Endodermal cell (in vitro differentiated cells): ENCODE measurements at places on chromosomes 7 and 10. TPM values are rescaled to one million over a fixed set of nuclear protein-coding genes. Genes with fewer than 3 reads are reported as not detected.

DNA sequence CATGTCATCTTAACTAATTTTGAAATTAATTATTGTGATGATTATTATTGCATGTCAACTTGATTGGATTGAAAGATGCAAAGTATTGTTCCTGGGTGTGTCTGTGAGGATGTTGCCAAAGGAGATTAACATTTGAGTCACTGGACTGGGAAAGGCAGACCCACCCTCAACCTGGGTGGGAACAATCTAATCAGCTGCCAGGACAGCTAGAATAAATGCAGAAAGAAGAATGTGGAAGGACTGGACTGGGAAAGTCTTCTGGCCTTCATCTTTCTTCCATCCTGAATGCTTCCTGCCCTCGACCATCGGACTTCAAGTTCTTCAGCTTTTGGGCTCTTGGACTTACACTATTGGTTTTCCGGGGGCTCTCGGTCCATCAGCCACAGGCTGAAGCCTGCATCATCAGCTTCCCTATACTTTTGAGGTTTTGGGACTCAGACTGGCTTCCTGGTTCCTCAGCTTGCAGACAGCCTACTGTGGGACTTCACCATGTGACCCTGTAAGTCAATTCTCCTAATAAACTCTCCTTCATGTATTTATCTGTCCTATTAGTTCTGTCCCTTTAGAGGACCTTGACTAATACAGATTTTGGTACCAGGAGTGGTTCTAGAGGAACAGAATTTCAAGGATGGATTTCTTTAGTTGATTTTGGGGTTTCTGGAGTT lies 959.8 kb downstream of the ANKRD7 start:
- no peak overlapping the region for H3K27ac ChIP-seq
- DNase-seq = no peak
- no peak overlapping the region for H3K4me3 ChIP-seq
- no peaks in the 10 kb centered on the region for H3K36me3 ChIP-seq
- no peaks in the 10 kb centered on the region for H3K27me3 ChIP-seq

DNA sequence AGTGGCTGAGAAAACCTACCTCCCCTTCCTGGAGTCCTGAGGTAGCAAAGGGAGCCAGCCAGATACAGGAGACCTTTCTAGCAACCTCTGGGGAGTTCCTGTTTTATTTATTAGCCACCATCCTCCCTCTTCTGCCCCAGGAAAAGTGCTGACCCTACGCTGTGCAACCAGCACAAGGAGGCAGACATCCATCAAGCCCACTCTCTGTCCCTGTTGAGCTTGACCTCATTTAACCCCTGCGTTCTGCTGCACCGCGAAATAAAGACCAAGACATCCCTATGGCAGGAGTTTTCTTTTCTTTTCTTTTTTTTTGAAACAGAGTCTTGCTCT lies 25.3 kb upstream of the ANKRD2 start:
- H3K36me3 ChIP-seq = no peaks in the 10 kb centered on the region
- DNase-seq = no peak
- peaks cover 5% of the 10 kb centered on the region for H3K4me1 ChIP-seq

DNA sequence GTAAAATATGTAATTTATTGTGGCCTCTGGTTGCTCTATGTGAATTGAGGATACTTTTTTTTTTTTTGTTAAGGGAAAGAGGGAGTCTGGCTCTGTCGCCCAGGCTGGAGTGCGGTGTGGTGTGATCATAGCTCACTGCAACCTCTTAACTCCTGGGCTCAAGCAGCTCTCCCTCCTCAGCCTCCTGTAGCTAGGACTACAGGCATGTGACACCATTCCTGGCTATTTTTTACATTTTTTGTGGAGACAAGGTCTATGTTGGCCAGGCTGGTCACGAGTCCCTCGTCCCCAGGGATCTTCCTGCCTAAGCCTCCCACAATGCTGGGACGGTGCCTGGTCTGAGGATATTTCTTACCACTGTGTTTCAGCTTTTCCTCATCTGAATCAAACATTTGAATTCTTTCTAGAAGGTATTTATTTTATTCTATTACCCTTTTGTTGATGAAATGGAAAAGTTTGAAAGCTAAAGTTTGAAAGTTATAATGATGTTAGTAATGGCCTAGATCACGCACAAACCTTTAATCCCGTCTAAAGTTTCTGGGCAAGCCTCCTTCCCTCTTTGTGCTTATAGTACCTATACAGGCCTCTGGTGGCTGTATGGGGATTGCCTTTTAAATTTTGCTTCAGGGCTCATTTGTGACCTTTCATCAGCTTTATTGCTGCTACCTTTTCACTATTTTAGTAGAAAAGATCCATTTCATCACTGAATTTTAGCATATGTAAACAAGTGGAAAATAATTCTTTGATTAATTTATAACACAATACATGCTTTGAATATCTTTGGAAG lies 2.0 kb downstream of the IFRD1 start:
- H3K4me1 ChIP-seq = peaks cover 2% of the 10 kb centered on the region
- peaks cover 21% of the 10 kb centered on the region for H3K36me3 ChIP-seq
- H3K4me3 ChIP-seq = peak overlapping the region; percentile 92
- H3K27me3 ChIP-seq = no peaks in the 10 kb centered on the region
- H3K27ac ChIP-seq = peak overlapping the region; percentile 93
- peak; percentile 73 for DNase-seq

GRCh38 chr7:50504646-50505546 lies 54.7 kb upstream of the FIGNL1 start:
- no peak overlapping the region for H3K4me3 ChIP-seq
- H3K4me1 ChIP-seq = no peaks in the 10 kb centered on the region
- H3K36me3 ChIP-seq = no peaks in the 10 kb centered on the region
- no peak for DNase-seq
- no peaks in the 10 kb centered on the region for H3K27me3 ChIP-seq

GRCh38 chr7:17432793-17433192 lies 134.3 kb downstream of the AHR start:
- no peaks in the 10 kb centered on the region for H3K36me3 ChIP-seq
- H3K4me3 ChIP-seq = no peak overlapping the region
- DNase-seq = no peak
- no peaks in the 10 kb centered on the region for H3K27me3 ChIP-seq
- no peaks in the 10 kb centered on the region for H3K4me1 ChIP-seq

The CTAGE4 gene
- total RNA-seq = 2.1 to 7.3 TPM (median 6.3 TPM) in 3 replicates

GRCh38 chr7:30931161-30931928 lies 19.7 kb downstream of the AQP1 start:
- H3K27me3 ChIP-seq = no peaks in the 10 kb centered on the region
- H3K36me3 ChIP-seq = no peaks in the 10 kb centered on the region
- peak; percentile 54 for DNase-seq
- no peaks in the 10 kb centered on the region for H3K4me1 ChIP-seq
- no peak overlapping the region for H3K4me3 ChIP-seq
- no peak overlapping the region for H3K27ac ChIP-seq

DNA sequence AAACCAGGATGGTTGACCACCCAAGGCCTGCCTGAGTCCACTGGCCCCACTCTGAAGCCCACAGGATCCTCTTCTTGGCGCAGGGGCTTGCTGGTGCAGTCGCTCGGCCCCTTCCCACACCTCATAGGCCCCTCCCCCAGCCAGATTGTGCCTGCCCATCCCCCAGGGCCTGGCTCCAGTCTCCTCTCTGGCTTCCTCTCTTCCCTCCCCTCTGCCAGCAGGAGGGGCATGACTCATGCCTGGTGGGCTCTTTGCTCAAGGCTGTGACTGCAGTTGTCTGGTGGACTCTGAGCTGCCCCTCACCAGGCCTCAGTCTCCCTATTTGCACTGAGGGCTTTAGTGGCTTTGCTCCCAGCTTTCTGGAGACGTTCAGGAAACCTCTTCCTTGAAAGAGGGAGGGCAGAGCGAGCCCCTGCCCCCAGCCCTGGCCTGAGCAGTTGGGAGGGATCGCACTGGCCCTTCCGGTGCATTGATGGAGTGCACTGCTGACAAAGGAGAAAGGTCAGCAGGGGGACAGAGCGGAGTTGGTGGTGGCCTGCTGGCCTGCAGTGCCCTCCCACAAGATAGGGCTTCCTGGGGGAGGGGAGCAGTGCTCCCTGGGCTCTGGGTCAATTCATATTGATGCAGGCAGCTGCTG lies 60.7 kb downstream of the ZMIZ1 start:
- no peak overlapping the region for H3K4me3 ChIP-seq
- peaks cover 39% of the 10 kb centered on the region for H3K36me3 ChIP-seq
- no peaks in the 10 kb centered on the region for H3K27me3 ChIP-seq
- DNase-seq = peak; percentile 96

The CUBN gene
- total RNA-seq = 0.55 to 2.4 TPM (median 0.75 TPM) in 3 replicates

- no peaks in the 10 kb centered on the region for H3K4me1 ChIP-seq
- no peaks in the 10 kb centered on the region for H3K27me3 ChIP-seq
- peak; percentile 39 for DNase-seq
- H3K4me3 ChIP-seq = no peak overlapping the region
- no peaks in the 10 kb centered on the region for H3K36me3 ChIP-seq
- no peak overlapping the region for H3K27ac ChIP-seq
These were observed 22.4 kb downstream of the DIP2C start for GRCh38 chr10:667096-667495.

The DUSP5 gene
- total RNA-seq = 59.7 to 65.0 TPM (median 60.0 TPM) in 3 replicates

DNA sequence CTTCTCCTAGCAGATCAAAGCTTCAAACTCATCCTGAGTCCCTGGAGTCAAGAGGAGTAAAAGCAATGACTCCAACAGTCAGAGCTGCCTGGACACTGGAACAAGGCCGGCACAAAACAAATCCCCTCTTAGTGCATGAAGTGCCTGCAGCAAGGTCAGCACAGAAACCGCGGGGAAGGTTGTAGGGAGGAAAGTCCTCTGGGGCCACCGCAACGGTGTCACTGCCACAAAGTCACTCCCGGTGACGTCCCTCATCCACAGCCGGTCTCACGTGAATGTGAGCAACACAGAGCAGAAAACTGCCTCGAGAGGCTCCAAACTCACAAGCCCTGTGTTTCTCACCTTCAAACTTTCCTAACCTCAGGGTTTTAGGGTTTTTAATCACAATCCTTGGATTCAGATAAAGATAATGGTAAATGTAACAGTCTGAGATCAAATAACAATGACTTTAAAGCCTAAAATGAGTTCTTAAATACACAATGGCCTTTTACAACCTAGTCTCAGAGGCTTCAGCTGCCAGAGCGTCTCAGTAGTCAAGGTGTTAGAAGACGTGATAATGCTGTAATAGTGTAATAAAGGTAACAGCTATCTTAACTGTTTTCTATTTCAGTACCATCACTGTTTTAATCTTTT lies 274.3 kb downstream of the ZMYND11 start:
- H3K27ac ChIP-seq = no peak overlapping the region
- peaks cover 9% of the 10 kb centered on the region for H3K4me1 ChIP-seq
- H3K27me3 ChIP-seq = peaks cover 19% of the 10 kb centered on the region
- no peak overlapping the region for H3K4me3 ChIP-seq
- peaks cover 54% of the 10 kb centered on the region for H3K36me3 ChIP-seq

GRCh38 chr10:91690996-91691676 lies 58.3 kb upstream of the PPP1R3C start:
- no peak overlapping the region for H3K4me3 ChIP-seq
- no peak for DNase-seq
- no peaks in the 10 kb centered on the region for H3K27me3 ChIP-seq
- H3K27ac ChIP-seq = no peak overlapping the region
- H3K4me1 ChIP-seq = no peaks in the 10 kb centered on the region
- no peaks in the 10 kb centered on the region for H3K36me3 ChIP-seq

GRCh38 chr7:129993275-129993674 lies 40.5 kb upstream of the UBE2H start:
- DNase-seq = no peak
- no peak overlapping the region for H3K27ac ChIP-seq
- no peaks in the 10 kb centered on the region for H3K4me1 ChIP-seq
- no peaks in the 10 kb centered on the region for H3K36me3 ChIP-seq
